GM12864 (cell line): ENCODE measurements at places on chromosomes 16 and 17.

- no peak for DNase-seq
These were observed 28.0 kb downstream of the GNA13 start for GRCh38 chr17:65028545-65028843.

DNA sequence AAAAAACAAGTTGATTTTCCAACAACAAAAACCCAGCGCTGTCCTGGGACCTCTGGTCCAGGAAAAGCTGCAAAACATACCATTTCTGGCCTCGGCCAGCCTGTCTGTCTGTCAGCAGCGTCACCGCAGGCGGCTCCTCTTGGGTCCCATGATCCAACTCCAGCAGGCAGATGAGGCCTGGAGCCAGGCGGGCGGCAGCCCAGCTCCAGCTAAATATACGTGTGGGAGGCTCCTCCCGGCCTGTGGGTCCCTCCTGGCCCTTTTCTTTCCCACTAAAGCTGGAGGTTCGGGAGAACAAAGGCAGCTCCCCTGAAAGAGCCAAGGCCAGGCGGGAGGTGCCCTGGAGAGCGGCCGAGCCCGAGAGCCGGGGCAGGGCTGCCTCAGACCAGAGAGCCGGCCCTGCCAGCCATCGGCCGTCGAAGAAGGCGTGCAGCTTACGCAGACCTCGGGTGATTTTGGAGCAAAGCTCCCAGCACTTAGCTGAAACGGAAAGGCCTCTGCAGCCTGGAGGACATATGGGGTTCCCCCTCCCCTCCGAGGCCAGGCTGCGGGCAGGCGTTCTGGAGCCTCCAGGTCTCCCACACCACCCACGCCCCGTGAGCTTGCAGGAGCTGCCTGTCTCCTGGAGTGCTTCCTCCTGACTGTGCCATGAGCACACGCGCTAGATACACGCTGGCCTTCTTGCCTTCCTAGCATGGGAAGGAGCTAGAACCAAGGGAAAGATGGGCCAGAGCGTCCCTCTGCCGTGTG lies 19.9 kb upstream of the JPH3 start:
- DNase-seq = no peak

DNA sequence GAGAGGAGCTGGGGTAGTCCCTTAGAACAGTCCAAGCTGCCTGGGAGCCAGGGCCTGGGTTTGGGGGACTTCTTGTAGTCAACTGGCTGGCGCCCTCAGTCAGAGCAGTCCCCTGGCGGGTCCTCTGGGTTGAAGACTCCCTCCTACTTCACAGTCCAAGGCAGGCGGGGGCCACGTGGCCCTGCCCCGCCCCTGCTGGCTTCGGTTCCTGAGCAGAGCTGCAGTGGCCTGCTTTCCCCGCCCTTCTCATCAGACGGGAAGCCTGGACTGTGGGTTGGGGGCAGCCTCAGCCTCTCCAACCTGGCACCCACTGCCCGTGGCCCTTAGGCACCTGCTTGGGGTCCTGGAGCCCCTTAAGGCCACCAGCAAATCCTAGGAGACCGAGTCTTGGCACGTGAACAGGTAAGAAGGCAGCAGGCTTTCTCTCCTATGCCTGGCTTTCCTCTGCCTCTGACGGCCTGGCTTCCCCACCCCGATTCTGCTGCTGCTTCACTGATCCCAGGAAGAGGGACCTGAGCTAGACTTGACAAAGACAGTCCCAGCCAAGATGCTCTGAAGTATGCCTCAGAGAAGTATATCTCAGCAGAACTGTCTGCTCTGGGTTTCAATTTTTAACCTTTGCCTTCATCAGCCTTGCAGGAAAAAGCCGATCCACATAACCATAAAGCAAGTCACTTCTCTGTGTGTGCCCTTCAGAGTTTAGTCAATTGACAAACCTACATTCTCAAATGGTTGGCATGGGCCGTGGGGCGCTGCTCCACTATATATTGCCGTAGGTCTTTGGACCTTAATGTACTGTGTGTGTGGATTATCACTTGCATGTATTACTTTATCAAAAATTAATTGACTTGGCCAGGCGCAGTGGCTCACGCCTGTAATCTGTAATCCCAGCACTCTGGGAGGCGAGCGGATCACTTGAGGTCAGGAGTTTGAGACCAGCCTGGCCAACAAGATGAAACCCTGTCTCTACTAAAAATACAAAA lies 56.3 kb downstream of the SF3B3 start:
- no peak for DNase-seq

DNA sequence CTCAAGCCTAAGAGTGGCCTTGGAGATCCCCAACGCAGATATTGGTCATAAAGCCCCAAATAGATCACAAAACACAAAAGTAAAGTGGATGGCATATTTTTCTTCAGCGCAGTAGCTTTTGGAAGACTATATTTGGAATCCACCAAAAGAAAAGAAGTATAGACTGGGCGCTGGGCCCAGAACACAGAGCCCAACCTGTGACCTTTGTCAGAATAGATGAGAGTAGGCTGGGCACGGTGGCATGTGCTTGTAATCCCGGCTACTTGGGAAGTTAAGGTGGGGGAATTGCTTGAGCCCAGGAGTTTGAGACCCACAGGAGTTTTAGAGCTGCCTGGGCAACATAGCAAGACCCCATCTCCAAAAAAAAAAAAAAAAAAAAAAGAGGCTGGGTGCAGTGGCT lies 14.6 kb downstream of the SCIMP start:
- DNase-seq = no peak

DNA sequence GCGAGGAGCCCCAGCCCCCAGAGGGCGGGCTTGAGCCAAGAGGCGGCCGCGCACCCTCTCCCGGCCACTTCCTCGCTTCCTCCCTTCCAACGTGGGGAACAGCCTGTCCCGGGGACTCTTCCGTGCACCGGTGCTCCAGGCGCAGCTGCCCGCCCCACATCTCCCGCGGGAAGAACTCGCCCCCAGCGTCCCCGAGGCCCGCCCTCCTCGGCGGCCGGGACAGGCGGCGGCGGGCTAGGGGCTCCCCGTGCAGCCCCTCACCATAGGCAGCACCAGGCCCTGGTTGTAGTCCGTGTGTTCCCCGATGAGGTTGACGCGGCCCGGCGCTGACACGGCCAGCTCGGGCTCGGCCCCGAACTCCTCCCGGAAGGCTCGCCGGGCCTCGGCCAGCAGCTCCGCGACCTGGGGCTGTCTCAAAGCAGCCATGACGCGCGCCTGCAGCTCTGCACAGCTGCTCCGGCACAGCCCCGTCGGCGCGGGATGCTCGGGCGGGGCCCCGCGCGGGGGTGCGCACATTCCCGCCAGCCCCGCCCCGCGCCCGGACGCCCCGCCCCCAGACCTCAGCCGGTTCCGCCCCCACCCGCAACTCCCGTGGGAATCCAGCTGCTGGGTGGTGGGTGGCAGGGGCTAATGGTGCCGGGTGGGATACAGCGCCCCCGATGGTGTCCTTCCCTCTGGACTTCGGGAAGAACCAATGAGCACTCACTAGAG lies at the start of gene GALK1:
Gene GALK1 (minus strand): TSS at position 482 of the 711 bp plus-strand sequence. CDS start 56 bp downstream, at position 426.
- DNase-seq = no peak
